ENCODE measurements at places on chromosomes 1 and 21.

GRCh38 chr1:207815913-207816291 lies 64.0 kb downstream of the CD46 start:
- DNase-seq, result no peak

GRCh38 chr1:11345971-11346715 lies 73.1 kb downstream of the UBIAD1 start:
- no peak for DNase-seq

- DNase-seq, result no peak
These were observed 12.0 kb downstream of the SMG7 start for GRCh38 chr1:183484254-183484653.

- no peak for DNase-seq
These were observed 22.9 kb upstream of the ARHGEF10L start for GRCh38 chr1:17516303-17517214.

DNA sequence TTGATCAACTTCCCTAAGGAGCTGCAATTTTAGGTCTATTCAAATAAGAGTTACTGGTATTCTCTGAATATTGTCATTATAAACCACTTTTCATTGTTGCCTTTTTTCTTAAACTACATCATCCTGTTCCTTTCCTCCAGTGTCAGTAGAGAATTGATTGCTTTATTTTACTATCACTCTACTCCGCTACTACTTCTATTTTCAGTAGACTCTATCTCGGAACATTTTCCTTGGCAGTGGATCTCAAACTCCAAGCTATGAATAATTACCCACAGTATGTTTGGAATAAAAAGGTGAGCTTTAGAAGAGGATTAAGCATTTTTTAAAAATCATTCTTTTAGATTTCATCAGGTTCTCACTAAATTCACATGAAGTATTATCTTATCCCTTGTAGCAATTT lies 224.9 kb downstream of the GREM2 start:
- DNase-seq, result no peak

DNA sequence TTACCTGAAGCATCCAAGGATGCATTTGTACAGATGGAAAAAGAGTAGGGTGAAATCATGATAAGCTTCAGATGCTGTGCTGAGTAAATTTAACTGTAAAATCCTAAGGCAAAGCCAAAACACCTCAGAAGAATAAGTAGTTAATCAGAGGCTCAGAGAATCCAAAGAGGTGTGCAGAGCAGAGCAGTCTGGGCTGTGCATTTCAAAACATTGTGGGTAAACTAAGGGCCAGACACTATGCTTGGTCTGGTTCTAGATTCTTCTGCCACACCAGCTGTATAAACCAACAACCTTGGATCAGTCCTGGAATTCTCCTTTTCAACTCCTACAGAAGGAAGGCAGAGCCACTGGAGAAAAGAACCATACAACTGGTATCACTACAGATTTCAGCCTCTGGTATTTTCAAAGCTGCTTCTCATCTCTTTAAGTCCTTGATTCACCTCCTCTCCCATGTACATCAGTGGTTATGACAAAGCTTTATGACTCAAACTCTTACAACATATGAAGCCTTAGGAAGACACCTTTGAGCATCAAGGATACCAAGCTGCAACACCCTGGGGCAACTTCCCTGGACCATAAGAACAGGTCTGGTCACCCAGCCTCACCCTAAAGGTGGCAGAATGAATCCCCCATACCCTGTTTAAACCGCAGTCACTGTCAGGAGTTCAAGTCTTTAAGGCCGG lies 11.6 kb upstream of the HIPK1 start:
- no peak for DNase-seq

DNA sequence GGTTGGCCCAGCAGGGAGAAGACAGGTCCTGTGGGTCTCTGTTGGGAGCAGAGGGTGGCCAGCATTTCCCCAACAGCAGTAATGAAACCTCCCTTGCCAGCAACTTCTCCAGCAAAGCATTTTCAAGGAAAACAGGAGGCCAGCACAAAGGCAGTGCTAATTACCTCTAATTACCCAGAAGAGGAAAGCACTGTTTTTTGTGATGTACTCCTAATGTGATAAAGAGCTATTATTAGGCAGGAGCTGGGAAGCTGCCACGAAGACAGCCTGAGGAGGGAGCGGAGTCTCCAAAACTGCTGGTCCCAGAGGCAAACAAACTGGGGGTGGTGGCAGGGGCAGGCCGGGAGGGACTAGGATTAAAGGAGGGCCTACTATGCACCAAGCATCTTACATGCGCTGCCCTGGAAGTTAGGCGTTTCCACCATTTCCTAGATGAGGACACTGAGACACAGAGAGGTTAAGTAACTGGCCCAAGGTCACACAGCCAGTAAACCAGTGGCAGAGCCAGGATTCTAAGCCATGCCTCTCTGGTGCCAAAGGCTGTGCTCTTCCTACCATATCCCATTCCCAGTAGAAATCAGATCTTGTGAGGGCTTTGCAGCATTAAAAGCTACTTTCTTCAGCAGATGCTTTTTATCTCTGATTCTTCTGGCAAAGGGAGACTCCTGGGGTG lies 24.5 kb downstream of the HTR6 start:
- DNase-seq, result no peak

DNA sequence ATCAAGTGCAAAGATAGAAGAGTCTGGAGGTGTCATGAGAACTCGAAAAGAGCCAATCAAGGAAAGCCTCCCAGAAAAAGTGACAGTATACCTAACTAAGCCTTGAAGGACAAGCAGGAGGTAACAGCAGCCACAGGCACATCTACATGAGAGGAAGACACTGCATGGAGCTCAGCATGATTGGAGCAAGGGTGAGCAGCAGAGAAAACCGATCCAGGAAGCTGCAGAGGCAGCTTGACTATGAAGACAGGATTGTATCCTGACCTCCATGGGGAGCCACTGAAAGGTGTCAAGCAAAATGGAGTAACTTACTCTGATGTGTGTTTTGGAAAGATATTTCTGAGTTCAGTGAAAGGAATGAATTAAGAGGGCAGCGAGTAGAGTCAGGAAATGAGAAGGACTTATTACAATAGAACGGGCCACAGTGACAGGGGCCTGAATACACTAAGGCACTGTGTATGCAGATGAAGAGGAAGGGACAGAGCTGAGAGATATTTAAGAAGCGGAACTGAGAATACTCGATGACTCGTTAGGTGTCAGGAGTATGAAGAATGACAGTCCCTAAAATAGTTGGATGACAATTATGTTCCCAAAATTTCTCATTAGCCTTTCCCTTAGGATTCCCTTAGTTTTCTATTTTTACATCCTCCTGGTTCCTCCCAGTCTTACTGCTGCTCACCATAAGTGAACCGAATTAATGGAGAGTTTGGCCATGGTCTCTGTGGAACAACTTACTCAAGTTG lies 139.3 kb upstream of the NFIA start:
- DNase-seq, result no peak

DNA sequence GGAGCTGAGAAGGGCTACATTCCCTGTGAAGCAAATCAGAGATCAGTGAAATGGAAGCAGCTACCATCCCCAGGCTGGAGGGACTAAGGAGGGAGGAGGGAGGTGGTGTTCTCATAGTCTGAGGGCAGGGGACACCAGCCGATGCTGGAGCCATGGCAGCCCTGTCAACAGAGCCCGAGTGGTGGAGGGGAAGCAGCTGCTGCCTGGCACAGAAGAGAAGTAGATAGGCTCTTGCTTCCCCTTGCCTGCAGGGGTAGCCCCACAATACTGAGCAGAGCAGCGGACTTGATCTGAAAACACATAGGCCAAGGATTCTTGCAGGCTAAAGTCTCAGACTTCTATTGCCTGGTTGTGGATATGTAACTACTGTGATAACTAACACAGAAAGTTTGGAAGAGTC lies 255.1 kb downstream of the FGGY start:
- no peak for DNase-seq

GRCh38 chr1:233735331-233735730 lies 121.4 kb downstream of the KCNK1 start:
- no peak for DNase-seq

- DNase-seq, result no peak
These were observed 106.8 kb downstream of the LMO4 start for GRCh38 chr1:87435484-87435883.

- DNase-seq, result no peak
These were observed 62.8 kb upstream of the KIF26B start for GRCh38 chr1:245091818-245092637.

DNA sequence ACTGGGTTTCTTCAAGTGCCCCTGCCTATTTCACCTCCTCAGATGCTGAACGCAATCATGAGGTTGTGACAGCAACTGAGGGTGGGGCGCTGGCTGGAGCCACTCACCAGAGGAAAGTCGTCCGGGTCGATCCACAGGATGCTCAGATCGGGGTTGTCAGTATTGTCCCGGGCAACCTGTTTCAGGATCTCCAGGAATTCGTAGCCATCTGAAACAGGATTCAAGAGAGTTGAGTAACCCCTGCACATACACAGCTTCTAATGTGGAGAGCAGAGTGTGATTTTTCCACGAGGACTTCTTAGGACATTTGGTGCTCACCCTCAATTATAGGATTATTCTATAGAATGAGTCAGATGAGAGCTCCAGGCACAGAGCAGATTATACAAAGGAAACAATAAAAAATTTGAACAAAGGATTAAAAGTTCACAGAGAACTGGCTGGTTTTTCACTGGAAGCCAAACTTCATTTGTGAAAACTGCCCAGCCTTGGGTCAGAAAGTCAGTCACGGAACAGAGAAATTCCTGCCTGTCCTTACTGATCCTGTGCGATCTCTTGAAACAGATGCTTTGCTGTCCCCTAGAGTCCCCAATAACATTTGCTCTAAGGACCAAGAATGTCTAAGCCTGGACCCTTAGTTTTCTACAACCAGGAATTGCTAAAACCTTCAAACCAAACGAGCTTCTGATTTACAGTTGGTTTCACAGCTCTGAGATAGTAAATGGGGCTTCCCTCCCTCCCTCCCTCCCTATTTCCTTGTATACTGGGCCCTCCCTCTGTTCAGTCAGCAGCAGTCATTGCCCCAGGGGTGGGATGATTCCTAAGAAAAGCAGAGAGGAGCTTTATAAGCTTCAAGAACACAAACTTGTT lies 63.2 kb downstream of the CASQ2 start:
- no peak for DNase-seq

DNA sequence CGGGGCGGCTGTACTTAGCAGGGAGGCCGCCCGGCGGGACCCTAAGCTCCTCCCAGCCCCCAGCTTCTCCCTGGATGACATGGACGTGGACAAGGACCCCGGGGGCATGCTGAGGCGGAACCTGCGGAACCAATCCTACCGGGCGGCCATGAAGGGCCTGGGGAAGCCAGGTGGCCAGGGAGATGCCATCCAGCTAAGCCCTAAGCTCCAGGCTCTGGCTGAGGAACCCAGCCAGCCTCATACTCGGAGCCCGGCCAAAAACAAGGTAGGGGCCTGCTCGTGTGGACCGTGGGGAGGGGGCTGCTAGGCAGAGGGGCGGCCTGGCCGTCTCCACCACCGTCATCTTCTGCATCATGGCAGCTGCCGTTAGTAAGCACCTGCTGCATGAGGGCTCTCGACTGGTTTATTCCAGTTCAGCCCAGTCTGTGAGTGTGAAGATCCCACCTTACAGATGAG lies 9.0 kb downstream of the ARHGEF16 start:
- DNase-seq, result no peak

GRCh38 chr1:6864166-6864565 lies 78.9 kb downstream of the CAMTA1 start:
- DNase-seq, result no peak

DNA sequence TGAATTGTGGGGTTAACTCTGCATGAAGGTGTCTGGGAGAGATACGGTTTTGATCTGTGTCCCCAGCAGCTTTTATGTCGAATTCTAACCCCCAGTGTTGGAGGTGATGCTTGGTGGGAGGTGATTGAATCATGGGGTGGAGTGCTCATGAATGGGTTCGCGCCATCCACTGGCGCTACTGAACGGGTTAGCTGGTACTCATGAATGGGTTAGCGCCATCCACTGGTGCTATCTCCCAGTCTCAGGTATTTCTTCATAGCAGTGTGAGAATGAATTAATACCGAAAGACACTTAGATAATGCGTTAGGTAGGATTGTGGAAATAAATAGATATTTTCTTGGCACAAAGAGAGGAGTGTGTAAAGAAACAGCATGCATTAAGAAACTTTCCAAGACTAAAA lies 32.9 kb upstream of the CLDN8 start:
- no peak for DNase-seq

- DNase-seq, result no peak
These were observed 27.2 kb upstream of the TADA1 start for GRCh38 chr1:166903232-166903631.

GRCh38 chr1:225707824-225708223 lies 54.9 kb upstream of the ENAH start:
- no peak for DNase-seq

DNA sequence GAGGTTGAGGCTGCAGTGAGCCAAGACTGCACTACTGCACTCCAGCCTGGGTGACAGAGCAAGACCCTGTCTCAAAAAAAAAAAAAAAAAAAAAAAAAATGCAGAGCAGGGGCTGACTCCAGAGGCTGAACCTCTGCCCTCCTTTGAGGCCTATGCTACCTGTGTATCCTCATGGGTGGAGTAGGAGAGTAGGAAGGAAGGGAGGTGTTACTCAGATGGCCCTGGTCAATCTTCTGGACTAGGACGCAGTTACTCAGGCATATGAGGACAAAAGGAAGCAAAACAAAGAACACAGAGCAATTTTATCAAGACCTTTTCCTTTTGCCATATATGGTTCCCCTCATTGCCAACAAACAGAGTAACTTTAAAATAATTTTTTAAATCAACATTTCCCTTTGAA lies 35.2 kb downstream of the TGFBR3 start:
- no peak for DNase-seq

GRCh38 chr21:46121286-46122221 lies 23.6 kb downstream of the COL6A2 start:
- no peak for DNase-seq

DNA sequence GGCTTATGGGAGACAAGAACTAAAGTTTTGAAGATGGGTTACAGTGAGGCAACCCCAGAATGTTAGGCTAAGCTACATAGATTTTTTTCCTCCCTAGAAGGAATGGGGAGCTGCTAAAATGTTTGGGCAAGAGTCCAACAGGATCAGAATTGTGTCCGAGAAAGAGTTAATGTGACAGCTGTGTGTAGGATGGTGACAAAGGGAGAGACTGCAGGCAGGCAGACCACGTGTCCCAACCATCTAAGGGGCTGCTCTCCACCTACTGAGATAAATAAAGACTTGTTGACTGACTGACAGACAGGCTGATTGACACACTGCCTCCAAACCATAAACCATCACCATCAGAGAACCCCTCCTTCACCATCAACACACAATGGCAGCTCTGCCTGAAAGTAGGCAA lies 133.7 kb upstream of the CTTNBP2NL start:
- no peak for DNase-seq

GRCh38 chr1:77888081-77888780 lies at the start of gene NEXN:
Gene NEXN (plus strand): TSS chr1:77888624. CDS start chr1:77916107, 27,483 bp downstream.
- no peak for DNase-seq

Data from GM18507 (cell line).